ENCODE measurements at places on chromosomes 7 and 10.

GRCh38 chr7:145643981-145644380, 472.6 kb upstream of the CNTNAP2 start:
- DNase-seq: no peak

DNA sequence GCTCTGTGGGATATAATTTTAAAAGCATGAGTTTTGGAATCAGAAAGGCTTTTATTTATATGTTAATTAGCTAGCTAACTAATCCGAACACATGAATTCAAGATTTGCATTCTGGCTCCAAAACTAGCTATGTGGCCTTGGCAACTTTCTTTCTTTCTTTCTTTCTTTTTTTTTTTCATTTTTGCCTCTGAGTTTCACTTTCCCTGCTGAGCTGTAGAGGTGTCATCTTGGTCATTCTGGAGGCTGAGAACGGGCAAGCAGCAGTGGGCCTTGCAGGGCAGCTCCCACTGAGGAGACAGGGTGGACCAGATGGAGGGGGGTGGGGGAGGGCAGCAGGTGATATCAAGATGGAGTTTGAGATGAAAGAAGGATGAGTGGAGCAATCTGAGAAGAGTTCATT, 24.8 kb upstream of the SFMBT2 start:
- DNase-seq: no peak

DNA sequence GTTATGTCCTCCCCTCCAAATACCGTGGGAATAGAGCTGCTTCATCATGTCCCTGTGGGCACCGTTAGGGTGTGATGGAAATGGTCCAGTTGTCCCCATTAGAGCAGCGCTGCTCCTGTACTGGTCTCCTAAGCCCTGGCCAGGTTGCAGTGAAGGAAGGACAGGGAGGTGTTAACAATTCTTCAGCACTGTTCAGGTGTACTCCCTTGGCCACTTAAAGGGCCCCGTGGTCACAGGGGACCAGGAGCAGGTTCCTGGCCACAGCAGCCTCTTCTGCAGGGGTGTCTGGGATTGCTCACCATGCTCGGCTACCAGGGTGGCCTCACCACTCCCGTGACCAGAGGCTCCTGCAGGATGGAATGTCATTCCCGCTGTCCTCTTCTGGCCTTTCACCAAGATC, 65.8 kb downstream of the MINDY4 start:
- no peak for DNase-seq

- DNase-seq: no peak
Observed at GRCh38 chr10:77715536-77715935, 77.9 kb upstream of the KCNMA1 start.

GRCh38 chr10:98367604-98368451, 47.2 kb downstream of the PYROXD2 start:
- DNase-seq: no peak

DNA sequence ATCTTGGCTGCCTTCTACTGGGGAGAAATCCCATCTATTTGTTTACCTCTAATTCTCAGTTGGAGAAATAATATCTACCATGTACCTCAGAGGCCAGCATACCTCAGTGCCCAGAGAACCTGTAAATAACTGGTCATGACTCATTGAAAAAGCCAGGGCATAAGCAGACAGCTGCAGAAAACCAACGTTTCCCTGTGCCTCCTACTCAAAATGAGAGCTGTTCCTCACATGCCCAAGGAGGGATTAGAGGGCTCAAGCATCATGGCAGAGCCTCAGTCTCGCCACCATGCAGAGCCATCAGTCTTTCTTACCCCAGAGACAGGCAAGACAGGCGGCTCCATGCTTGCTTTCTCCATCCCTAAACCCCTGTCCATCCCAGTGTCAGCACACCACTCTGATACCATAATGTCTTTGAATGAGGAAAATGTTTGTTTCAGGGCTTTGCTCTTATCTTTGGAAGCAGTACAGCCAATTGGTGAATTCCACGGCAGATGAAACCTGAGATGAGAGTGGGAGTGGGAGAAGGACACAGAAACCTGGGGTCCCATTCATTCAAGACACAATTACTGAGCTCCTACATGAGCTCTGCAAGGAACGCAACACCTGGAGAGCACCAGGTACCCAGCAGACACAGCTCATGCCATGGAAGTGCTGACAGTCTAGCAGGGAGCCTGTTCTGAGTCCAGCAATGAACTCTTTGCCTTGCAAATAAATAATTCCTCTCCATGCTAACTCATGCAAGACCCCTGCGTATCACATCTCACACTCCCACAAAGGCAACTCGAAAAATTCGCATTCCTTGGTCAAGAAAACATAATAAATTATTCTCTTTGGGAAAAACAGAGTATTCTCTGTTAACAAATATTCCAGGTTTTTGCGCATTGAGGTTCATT, 21.1 kb downstream of the PON1 start:
- DNase-seq: no peak

GRCh38 chr7:134129856-134130523, 2.9 kb downstream of the LRGUK start:
- no peak for DNase-seq

DNA sequence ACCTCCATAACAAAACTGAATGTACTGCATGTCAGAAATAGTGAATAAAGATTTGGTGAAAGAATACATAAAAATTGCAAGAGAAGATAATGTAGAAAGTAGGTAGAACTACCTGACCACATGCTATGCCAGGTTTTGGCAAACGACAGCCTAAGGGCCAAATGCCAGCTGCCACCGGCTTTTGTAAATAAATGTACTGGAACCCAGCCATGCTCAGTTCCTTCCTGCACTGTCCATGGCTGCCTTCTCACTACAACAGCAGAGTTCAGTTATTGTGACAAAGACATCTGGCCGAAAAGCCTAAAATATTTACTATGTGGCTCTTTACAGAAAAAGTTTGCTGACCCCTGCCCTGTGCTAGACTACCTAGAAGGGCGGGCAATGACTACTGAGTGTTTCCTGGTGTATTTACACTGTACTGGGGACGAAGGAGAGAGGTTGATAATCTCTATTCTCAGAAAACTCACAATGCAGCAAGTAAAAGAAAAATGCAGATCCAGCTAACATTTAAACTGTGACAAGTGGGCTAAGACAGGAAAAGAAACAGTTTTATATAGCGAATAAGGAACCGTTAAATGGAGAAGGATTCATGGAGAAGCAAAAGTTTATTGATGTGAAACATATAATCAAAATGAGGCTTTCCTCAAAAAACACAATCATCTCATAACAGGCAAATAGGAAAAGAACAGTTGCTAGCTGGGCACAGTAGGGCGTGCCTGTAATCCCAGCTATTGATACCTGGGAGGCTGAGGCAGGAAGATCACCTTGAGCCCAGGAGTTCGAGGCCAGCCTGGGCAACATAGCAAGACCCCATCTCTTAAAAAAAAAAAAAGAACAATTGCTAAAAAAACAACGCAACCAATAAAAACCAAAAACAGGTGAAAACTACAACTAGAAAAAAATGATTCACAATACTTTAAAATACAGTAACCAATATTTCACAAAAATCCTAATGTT, 13.7 kb downstream of the KIN start:
- DNase-seq: peak; percentile 35

- DNase-seq: no peak
Observed at GRCh38 chr7:79137942-79138341, 315.5 kb downstream of the MAGI2 start.

- DNase-seq: no peak
Observed at GRCh38 chr7:101378751-101379174, 16.1 kb downstream of the COL26A1 start.

DNA sequence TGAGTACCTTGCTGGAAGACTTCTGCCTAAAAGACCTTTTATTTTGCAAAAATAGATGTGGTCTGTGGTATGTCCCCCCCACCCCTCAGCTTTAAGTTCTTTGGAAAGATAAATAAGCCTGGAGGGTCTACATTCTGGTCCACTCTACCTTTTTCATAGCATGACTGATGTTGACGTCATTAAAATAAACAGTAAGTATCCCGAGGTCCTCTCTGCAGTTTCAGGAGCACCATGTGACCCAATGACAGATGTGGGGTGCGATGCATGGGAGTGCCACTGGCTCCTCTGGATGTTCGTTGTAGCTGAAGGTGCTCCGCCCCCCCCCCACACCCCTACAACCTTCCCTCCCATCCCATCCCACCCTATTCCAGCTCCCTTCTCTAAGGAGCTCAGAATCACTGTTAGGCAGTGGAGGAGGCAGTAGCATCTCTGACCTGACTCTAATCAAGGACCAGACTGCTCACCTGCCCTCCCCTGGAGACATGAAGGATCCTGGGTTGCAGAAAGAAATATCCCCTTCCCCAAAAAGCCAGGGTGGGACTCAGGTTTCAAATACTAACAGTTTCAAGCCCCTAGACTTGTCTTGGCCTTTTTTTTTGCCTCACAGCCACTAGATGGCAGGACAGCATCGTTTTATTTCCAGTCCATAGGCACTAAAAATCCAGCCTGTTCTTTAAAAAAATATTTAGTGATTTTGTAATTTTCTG, 25.1 kb downstream of the CASP7 start:
- DNase-seq: no peak

GRCh38 chr7:12092499-12093130, 118.5 kb upstream of the TMEM106B start:
- no peak for DNase-seq

DNA sequence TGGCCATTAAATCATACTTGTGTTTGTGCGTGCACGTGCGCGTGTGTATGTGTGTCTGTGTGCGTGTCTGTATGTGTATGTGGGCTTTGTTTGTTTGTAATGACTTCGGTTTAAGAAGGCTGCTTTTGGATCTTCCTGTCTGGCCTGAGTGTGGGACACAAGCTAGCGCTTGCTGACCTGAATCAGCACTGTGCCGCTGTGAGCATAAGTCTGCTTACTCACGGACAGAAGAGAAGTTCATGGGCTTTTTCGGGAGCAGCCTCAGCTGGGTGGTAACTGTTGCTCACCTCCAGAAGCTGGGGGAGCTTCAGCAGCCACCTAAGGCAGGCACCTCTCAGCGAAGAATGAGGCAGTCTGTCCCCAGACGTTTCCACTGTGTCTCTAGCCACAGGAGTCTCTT, 56.1 kb upstream of the TRUB1 start:
- no peak for DNase-seq

GRCh38 chr10:17227367-17228090, 512 bp upstream of the VIM start:
- DNase-seq: no peak

DNA sequence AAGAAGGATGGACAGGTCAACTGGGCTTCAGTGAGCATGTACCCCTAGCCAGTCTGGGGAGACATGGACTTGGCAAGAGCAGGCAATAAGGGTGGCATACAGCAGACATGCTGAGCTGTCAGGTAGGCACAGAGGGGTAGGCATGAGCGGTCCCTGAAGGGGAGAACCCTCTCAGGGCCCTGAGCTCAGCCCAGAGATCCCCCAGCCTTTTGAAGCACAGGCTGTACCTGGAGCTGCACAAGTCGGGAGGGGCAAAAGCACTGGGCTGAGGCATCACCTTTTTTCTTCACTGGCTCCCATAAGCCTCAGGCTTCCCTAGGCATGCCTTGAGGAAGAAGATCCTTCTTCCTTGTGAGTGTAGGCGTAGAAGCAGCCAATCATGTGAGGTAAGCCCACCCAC, 42.3 kb downstream of the ZNF727 start:
- no peak for DNase-seq

Measured in SHP77 treated with DMSO at 0.1 percent for 48 hours (cell line).